ENCODE measurements at places on chromosomes 12 and 14.

DNA sequence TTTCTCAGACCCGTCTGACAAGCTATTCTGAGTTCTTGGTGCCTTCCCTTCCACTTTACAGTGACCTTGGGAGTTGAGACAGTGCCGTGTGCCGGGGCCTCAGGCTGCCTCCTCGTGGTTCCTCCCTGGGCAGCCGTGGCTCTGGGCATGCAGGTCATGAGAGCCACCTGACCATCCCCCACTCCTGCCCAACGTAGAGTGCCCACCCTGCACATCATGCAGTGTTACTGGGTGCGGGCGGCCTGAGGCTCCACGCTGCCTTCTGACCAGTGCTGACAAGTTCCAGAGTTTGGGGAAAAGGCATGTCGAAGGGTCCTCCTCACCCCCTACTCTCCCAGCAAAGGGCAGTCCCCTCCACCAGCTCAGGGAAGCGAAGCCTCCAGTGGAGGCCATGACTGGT is 190.5 kb downstream of the TSPAN9 start:
- DNase-seq = no peak

DNA sequence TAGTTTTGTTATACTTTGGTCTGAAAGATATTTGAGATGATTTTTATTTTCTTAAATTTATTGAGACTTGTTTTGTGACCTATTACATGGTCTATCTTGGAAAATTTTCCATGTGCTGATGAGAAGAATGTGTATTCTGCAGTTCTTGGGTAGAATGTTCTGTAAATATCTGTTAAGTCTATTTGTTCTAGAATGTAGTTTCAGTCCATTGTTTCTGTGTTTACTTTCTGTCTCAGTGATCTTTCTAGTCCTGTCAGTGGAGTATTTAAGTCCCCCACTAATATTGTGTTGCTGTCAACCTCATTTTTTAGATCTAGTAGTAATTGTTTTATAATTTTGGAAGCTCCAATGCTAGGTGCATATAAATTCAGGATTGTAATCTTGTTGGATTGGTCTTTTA is 30.4 kb upstream of the SCAF11 start:
- no peak for DNase-seq

GRCh38 chr14:95097385-95097784 is 59.9 kb downstream of the DICER1 start:
- DNase-seq = no peak

- no peak for DNase-seq
These were observed 59.8 kb downstream of the CNTN1 start for GRCh38 chr12:40752011-40752410.

DNA sequence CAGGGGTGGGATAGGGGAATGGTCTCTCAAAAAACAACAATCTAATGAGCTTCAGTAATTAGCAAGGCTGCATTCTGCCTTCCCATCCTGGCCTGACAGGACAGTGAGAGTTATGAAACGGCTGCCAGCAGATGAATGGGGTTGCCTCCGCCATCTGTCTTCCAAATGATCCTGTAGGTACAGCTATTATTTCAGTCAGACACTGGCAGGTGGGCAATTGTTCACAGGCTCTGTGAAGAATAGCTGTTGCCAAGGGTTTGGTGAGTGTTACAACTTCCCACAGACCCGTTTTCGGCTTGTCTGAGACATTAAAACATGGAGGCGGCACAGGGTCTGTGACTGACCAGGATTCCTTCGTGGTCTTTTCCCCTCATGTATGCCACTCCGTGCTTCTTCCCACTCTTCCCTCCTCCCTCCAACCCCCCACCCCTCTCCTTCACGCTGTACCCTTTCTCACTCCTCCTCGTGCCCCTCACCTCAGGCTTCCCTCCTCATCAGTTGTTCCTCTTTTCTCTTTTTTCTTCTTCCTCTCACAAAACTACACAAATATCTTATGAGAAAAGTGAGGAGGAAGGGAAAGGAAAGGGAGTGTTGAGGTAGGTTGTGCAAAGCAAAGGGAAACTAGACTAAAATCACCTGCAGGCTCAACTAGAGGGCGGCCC is 160.8 kb upstream of the GZMB start:
- DNase-seq = no peak

DNA sequence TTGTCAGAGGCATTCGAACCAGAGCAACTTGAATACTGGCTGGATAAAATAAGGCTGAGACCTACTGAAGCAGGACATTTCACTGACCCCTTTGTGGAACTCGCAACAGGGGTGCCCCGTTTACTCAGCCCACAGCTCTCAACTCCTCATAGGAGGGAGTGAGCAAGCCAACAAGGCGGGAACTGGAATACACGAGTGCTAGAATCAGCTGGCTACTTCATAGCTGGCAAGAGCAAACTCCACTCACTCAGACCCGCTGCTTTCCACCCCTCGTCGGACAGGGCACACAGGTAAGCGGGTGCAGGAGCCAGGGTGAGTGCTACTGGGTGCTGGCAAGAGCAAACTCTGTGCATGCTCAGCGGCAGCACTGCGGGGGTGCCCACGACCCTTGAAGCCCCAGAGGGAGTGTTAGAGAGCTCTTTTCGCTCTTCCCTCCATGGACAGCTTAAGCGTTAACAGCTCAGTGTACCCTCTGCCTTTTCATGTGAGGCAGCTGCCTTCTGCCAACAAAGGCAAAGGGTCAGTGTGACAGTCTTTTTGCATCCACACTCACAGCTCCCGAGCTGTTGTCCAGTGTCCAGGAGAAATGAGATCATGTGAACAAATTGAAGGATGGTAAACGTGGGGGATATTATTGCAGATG is 15.7 kb downstream of the CAPZA3 start:
- DNase-seq = no peak

GRCh38 chr12:83920821-83921547 is 991.6 kb downstream of the SLC6A15 start:
- no peak for DNase-seq

DNA sequence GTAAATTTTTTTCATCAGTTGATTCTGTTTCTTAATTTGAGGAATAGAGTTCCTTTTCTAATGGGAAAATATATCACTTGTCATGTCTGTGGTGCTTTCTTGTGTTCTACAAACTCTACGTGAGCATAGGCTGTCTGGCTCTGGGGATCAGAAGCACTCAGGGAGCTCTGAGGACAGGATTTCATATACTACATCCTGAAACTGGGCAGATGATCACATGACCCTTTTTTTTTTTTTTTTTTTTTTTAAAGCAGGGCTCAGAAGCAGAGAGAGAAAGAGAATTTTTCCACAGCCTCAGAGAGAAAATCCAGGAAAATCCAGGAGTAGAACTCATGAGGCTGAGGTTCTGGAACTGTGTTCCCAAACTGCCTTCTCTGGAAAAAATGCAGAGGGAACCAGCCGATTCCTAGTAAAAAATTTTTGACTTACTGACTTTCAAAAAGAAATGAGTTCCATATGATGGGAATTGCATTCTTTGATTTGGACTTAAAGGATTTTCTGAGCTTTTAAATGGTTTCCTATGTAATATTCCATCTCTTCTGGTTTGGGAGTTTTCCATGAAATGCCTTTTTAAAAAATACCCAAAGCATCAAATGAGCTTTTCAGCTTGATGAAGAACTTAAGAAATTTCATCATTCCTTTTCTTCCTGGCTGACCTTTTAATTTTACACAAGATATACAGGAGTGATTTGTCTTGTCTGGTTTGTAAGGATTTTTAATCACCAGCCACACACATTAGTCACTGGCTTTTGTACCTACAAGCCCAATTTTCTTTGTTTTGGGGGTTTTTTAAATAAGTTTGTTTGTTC is 183.1 kb upstream of the HIF1A start:
- no peak for DNase-seq

- DNase-seq = no peak
These were observed 274.9 kb upstream of the SRRM4 start for GRCh38 chr12:118706437-118706836.
